ENCODE measurements at places on chromosomes 4 and X.

- peak; percentile 5 for DNase-seq
These were observed 537 bp downstream of the RBM10 start for GRCh38 chrX:47145395-47146120.

GRCh38 chr4:146072376-146072775 lies 103.1 kb upstream of the LSM6 start:
- DNase-seq = no peak

DNA sequence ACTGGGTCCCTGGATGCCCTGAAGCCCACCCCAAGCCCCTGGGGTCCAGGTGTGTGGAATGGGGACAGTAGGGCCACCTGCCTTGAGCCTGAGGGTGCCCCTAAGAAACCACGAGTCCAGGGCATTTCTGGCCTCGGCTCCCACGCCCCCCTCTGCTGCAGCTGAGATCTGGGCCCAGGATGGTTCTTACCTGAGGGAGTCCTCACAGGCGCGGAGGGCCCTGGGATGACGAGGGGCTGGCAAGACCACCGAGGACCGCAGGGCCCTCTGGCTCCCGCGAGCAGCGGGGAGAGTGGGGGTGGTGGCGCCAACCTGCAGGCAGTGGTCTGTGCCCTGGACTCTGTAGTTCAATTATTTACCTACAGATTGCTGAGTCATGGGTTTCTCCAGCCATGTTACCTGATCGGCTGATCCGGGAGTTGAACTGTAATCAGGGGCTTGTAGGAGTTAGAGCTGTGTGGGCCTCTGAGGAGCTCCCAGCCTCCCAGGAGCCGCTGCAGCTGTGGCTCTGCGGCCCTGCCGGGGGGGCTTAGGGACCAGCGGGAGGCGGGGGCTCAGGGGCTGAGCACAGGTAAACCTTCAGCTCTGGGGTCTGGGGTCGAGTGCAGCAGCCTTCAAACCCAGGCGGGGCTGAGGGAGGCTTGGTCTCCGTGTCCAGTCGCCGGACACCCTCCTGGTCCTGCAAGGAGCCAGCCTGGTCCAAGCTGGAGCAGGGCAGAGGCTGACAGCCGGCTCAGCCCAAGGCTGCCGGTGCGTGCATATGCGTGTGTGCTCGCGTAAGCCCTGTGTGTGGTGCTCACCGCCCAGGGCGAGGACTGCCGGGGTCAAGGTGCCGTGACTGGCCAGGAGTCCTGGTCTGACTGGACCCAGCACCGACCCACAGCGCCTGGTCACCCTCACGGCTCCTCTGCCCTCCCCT lies at the start of gene SLC26A1:
Gene SLC26A1, minus strand, starts transcription at position 294 of the 919 bp plus-strand sequence. CDS start 1,701 bp downstream, outside the sequence.
- DNase-seq = no peak

GRCh38 chrX:11998944-11999343 lies 139.3 kb upstream of the FRMPD4 start:
- DNase-seq = no peak

- no peak for DNase-seq
These were observed 120.7 kb downstream of the UBE2K start for GRCh38 chr4:39818646-39819045.

GRCh38 chr4:107834241-107834794 lies 9.6 kb downstream of the SGMS2 start:
- DNase-seq = no peak

DNA sequence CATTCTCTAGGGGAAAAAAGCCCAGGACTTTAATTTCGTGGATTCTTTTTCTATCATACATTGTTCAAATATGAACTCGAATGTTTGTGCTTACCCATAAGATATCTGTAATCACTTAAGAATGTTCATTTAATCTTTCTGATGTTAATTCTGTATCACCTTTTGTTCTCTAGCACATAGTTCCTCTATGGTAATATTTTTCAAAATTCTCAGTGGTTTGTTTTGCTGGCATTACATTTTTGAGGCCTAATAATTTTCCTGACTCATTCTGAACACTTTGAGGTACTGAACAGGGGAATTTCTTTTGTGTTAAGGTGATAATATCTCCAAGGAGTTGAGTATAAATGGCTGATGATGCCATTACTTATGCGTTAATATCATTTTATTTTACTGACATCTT lies 490.7 kb upstream of the PITX2 start:
- no peak for DNase-seq

- DNase-seq = no peak
These were observed 8.3 kb downstream of the GAB3 start for GRCh38 chrX:154742613-154743012.

Data from activated T-cell treated with anti-CD3 and anti-CD28 coated beads for 4 hours (primary cell).